Activated CD4-positive, alpha-beta memory T cell treated with anti-CD3 and anti-CD28 coated beads, Interleukin-2, amount 10 ng/mL, durations not matched to agents 7 days and 5 days (primary cell): ENCODE measurements at places on chromosomes 13 and 19.
A peak's percentile ranks its signal among the peaks of the same experiment; 100 is the strongest.

DNA sequence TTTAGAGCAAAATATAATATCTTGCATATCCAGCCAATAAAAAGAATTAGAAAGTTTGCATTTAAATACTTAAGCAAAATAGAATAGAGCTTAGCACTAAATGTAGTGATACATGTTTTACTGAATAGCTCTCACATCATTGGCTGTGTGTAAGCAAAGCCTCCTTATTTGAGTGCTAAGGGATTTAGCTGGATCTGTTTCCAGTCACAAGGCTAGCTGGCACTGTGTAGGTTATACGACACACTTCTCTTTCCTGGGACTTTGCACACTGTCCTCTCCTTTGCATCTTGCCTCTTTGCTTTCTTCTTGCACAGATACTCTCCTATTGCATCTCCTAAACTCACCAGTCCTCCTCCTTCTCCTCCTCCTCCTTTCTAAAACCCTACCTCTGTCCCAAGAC, 423.8 kb downstream of the KLF5 start:
- DNase-seq = no peak

GRCh38 chr13:40456979-40457553, 209.4 kb downstream of the FOXO1 start:
- DNase-seq = no peak

GRCh38 chr13:52136763-52137162, 7.9 kb upstream of the NEK5 start:
- DNase-seq = no peak

DNA sequence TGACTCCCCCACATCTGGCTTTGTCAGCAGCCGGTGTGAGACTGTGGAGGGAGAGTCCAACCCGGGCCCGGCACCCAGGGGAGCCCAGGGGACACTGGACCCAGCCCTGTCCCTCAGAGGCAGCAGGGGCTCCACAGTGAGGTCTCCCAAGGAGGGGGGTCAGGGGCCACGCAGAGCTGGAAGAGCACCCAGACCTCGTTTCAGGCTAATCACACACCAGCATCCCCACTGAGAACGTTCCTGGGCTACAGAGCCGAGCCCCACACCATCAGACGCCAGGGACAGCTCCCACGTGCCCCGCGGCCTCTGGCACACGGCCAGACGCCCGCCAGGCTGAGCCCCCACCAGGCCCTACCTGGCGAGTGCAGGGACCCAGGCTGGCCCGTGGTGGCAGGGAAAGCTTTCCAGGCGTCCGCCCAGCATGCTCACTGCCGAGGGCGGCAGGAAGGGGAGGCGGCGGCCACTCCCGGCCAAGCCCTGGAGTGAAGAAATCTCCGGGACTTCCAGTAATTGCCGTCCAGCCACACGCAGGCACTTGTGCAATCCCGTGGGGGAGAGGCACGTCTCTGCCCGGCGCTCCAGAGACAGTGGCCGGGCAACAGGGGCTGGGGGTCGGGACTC, 19.2 kb downstream of the SBNO2 start:
- no peak for DNase-seq

DNA sequence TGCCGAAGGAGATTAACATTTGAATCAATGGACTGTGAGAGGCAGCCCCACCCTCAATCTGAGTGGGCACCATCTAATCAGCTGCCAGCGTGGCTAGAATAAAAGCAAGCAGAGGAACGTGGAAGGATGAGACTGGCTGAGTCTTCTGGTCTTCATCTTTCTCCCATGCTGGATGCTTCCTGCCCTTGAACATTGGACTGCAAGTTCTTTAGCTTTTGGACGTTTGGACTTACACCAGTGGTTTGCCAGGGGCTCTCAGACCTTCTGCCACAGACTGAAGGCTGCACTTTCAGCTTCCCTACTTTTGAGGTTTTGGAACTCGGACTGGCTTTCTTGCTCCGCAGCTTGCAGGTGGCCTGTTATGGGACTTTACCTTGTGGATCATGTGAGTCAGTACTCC, 14.7 kb downstream of the NHLRC3 start:
- no peak for DNase-seq

DNA sequence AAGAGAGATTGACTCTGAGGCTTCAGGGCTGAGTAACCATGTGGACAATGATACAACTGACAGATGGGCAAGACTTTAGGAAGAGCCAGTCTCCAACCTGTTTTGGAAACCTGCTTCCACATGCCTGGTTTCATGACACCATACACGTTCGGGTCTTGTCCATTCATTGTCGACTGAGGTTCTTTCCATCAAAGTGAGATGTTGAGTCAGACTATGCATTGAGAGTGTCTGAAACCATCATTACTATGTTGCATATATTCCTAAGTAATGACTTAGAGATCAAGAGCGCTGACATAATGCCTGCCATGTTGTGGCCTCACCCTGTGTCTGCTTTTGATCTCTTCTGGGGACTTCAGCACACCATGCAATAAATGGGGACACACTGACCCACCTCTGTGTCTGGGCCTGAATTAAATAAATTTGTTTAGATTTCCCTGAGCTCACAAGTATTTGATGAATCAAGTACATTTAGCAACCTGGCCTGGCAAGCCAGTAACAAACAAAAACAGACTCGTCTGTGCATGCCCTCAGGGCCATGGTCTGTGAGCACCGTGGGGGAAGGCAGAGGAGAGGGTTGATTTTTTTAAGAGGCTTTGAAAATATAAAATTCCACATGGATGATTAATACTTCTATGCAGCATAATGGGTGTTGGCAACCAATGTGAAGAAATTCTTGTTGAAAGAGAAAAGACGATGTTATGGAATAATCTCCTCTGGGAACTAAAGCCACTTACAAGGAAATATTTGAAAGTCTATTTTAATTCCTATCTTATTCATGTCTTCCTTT, 49.9 kb upstream of the UBAC2 start:
- DNase-seq = no peak

- DNase-seq = no peak
Measured at GRCh38 chr13:20178156-20178555, 14.6 kb downstream of the GJB2 start.

- no peak for DNase-seq
Measured at GRCh38 chr13:98622931-98623331, 46.0 kb upstream of the STK24 start.

DNA sequence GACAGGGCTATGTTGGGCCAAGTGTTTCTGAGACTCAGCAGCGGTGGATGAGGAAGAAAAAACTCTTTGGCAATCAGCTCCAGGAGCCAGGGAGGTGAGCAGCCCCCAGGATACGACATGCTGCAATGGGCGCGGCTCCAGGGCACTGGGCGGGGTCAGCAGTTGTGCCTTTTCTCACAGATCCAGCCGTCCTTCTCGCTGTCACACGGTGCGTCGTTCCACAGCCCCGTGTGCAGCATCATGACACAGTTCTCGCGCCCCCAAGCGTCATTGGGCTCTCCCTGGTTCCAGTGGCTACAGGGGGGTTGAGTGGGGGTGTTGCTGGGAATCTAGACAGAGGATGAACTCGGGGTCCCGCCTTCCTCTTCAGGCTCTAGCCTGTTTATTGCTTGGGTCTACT, 2.7 kb downstream of the CLEC4G start:
- DNase-seq = no peak

DNA sequence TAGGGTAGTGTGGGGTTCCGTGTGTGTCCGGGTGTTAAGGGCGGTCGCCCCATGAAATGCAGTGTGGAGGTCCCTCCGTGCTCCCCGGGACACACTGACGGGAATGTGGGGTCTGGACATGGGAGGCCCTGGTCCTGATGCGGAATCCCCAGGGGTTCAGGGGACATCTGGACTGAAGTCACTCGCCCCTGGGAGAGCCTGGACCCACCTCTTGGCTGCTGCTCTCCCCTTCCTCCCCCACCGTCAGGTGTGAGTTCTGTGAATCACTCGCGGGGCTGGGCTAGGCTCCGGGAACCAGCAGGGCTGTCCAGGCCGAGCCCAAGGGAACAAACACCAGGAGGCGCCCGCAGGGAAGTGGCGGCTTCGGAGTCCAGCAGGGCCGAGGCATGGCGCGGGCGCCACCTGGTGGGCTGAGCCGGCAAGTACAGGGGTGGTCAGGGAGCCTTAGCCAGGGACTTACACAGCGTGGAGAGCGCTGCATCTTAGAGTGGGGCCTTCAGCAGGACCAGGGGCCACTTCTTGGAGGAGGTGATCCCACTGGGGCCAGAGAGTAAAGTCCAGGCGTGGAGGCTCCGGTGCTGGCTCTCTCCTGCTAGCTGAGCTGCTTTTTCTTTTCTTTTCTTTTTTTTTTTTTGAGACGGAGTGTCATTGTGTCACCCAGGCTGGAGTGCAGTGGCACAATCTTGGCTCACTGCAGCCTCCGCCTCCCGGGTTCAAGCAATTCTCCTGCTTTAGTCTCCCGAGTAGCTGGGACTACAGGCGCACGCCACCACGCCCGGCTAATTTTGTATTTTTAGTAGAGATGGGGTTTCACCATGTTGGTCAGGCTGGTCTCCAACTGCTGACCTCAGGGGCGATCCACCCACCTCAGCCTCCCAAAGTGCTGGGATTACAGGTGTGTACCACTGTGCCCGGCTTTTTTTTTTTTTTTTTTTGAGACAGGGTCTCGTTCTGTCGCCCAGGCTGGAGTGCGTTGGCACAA, 20.1 kb downstream of the WTIP start:
- DNase-seq = peak; percentile 86

GRCh38 chr19:55463583-55464031, 944 bp downstream of the C19orf85 start:
- DNase-seq = no peak

DNA sequence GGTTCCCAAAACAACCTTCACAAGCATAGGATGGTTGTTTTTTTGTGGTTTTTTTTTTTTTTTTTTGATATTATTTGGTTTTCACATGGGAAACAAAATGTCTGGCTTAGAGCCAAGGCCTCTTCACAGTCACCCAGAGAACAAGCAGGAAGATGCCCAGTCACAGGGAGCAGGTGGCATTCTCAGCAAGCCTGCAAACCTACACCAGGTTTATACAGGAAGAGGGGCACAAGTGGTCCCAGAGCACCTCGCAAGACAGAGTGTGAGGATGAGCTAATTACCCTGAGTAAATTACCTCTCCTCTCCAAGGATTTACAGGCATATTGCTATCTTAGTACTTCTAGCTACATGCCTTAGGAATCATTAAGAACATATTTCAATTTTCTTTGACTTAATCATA, 1375.6 kb downstream of the EFNB2 start:
- DNase-seq = no peak

GRCh38 chr19:48833977-48834376, 2.3 kb downstream of the HSD17B14 start:
- no peak for DNase-seq

DNA sequence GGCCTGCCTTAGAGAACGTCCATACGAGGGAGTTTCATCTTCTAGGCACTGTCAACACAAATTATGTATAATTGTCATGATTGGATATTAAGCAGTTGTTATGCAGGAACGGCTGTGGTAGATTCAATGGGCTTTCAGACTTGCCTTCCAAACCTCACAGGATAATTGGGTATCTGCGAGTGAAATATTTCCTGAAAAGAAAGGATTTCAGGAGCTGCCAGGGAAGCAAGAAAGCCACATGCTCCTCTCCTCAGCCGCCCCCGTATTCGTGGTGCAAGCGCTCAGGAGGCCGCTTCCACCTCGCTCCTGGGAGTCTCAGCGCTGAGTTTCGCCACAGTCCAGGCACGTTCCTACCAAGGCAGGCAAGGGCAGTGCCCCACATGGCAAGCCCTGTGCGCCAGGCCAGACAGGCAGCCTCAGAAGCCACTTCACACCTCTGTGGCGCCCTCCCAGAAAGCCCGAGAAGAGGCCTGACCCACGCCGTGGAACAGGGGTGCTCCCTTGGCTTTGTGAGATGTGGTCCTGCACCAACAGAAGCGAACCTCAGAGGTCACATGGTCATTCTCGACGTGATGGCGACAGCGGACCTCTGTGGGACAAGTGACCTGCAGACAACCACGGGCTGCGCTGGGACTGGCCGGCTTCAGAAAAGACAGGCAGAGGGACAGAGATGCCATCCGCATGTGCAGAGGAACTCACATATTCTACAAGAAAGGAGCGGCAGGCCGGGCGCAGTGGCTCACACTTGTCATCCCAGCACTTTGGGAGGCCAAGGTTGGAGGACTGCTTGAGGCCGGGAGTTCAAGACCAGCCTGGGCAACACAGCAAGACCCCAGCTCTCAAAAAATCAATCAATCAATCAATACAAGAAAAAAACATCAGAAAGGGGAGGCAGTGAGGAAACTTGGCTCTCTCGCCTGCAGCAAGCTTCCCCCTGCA, 41.4 kb downstream of the CEBPG start:
- no peak for DNase-seq

GRCh38 chr13:45195421-45195820, 5.4 kb downstream of the KCTD4 start:
- no peak for DNase-seq

DNA sequence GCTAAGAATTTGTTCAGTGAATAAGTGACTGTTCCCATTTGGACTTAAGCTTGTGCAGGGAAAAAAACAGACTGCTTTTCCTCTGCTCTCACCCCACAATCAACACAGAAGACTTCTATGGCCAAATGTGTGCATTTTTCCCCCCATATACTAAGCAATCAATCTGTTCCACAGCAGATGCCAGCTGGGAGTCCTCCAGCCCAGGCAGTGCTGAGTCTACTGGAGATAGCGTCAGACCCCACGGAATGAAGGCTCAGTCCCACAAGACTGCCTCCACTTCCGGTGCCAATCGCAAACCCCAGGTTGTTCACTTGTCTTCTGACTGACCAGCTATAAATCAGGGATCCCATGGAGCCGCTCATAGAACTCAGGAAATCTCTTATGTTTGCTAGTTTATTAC, 69.5 kb upstream of the ANKRD10 start:
- DNase-seq = no peak

DNA sequence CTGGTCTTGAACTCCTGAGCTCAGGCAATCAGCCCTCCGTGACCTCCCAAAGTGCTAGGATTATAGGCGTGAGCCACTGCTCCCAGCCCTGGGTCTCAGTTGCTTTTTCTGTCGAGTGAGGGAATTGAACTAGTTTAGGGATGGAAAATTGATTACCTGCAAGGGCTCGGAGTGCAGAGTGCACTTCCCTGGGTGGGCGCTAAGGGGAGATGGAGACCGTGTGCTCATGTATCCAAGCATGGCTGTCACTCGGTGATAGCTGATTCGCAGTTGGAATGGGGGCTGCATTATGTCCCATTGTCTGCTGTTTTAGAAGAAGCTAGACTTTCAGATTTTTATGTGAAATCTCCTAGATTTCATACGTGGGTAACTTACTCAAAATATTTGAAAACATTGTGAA, 139.9 kb upstream of the RFC3 start:
- DNase-seq = no peak

- no peak for DNase-seq
Measured at GRCh38 chr19:54373781-54374631, 9.3 kb upstream of the LAIR1 start.
